SW 1271 (cell line): ENCODE measurements at places on chromosomes 2 and 18.
A peak's percentile ranks its signal among the peaks of the same experiment; 100 is the strongest.

DNA sequence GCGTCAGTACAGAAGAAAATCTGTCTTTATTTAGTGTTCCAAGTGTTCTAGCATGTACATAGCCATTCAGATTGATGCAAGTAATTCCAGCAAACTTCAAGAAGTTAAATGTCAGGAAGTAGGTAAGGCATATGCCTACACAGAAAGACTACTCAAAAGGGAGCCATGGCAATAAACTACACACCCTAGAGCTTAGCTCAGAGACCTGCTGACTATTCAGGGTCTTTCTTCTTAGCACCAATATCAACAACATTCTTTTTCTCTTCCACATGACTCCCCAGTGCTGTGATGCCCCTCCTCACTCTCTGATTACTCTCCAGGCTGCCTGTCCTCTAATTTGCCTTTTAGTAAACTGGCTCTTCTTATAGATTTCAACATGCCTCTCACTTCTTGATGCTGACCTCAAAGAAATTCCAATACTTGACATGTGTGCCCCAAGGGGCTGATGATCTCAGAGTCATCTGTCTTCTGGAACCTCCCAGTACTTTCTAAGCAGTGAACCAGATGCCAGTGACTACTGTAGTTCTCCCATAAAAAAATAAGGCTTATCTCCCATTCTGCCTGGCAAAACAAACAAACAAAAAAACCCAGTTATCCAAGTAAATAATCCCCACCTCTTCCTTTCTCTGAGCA is 909.2 kb upstream of the FANCL start:
- no peak for DNase-seq

DNA sequence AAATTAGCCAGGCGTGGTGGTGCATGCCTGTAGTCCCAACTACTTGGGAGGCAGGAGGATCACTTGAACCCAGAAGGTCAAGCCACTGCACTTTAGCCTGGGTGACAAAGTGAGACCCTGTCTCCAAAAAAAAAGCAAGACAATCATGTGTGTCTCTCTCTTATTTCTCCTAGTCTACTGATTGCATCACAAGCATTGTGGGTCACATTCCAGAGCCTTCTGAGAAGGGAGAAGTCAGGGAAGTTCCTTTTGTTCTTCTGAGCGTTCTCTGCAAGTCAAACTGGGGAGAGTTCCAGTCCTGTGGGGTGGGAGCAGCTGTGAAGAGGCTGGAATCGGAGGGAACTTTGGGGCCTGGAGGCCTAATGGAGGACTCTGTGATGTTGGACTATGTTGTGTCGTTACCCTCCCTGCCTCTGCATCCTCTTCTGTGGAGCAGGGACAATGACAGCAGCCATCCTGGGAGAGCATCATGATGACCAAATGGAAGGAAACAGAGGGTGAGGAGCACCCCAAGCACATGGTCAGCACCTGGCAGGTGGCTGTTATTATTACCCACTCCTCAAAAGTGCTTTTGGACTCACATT is 115.4 kb downstream of the MRO start:
- no peak for DNase-seq

- peak; percentile 7 for DNase-seq
Measured at GRCh38 chr18:51890762-51891161, 449.2 kb upstream of the DCC start.

DNA sequence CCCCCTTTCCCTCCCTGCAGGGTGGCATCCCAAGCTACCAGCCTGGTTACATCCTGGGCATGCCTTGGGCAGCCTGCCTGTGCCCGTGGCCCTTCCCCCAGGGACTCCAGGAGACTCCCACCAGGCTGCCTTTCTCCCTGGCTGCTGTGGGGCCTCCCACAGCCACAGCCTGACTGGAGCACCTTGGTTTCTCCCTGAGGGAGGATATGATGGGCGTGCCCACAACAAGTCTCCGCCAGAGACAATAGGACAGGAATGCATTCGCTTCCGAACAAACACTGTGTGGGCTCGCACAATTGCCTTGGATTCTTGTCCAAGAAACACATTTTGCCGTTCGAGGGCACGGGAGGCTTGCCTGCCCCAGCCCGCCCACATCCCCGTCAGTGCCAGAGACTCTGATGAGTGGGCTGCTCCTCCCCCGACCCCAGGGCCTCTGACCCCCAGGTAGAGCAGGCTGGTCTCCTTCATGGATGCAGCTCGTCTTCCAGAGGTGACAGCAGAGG is 102.1 kb downstream of the SMAD7 start:
- DNase-seq: no peak

DNA sequence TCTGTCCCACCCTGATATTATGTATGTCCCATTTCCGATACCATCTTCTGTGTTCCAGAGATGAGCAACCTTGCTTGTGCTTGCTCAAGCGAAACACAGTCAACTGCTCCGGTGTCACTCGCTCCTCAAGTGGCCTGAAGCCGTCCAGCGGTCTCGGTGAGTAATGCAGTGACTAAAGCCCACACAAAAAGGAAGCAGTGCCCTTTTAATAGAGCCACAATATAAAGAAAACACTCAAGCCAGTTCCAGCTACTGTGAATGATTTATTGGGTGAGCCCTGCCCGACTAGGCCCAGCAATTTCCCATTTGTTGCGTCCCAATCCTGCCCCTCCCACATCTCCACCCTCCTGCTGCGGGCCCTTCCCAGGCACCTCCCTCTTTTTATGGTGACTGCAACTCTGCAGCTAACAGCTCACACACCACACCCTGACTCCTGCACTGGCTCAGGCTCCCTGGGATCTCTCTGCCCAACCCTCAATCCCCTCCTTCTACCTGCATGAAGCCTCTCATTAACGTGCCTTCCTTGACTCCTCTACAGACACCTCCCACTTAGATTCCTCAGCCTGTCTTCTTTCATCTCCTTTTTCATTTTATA is 44.2 kb upstream of the DSC1 start:
- no peak for DNase-seq

GRCh38 chr18:79396431-79397246 is 909 bp downstream of the NFATC1 start:
- peak; percentile 12 for DNase-seq

- no peak for DNase-seq
Measured at GRCh38 chr2:3585261-3586109, 9.4 kb upstream of the COLEC11 start.

DNA sequence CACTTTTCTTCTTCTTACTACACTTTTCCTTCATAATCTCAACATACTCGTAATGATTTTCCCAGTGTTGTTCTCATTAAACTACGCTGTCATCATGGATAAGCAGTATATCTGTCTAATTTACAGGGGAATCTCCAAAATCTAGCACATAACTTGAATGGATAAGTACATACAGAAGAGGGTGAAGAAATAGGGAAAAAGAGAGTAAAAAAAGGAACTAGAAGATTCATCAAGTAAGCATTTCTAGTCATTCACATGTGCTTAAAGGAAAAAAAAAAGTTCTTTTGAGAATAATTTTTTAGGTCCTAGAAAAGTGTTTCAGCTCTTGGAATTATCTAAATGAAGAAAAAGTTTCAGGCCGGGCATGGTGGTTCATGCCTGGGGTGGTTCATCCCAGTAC is 51.6 kb downstream of the SRBD1 start:
- no peak for DNase-seq

DNA sequence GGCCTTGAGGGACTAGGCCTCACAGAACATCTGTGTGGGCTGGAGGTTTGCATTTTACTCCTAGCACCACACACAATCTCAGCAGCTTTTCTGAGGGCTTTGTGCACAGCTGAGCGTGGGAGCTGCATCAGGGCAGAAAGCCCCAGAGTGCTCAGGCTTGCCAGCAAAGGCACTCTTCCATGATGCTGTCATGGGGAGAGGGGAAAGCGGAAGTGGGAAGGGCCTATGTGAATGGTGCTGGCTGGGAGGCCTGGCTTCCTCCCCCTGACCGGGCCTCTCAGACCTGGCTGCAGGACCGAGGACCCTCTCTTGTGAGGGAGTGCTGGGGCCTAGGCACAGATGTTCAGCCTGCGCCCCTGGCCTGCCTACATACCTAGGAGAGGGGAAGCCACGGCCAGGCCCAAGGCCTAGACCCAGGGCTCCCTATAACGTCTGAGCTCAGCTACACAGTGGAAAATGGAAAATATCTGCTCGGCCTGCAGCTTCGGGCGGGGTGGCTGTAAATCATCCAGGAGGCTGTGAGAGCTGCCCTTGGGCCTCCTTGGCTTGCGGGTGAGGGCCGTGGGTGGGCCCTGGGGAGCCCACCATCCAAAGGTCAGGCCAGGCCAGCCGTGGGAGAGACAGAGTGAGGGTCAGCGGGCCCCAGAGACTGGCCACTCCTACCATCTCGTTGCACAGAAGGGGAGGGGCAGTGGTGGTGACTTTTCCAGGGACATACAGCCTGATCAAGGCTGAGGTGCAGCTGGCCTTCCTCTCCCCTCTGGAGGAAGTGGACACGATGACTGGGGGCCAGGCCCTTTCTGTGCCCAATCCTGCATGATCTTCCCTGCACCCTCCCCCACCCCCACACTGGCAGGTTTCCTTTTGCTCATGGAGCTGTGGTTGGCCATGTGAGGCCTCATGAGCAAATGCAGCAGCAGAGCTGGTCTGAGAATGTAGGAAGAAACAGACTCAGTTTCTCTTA is 22.8 kb downstream of the GLI2 start:
- no peak for DNase-seq

DNA sequence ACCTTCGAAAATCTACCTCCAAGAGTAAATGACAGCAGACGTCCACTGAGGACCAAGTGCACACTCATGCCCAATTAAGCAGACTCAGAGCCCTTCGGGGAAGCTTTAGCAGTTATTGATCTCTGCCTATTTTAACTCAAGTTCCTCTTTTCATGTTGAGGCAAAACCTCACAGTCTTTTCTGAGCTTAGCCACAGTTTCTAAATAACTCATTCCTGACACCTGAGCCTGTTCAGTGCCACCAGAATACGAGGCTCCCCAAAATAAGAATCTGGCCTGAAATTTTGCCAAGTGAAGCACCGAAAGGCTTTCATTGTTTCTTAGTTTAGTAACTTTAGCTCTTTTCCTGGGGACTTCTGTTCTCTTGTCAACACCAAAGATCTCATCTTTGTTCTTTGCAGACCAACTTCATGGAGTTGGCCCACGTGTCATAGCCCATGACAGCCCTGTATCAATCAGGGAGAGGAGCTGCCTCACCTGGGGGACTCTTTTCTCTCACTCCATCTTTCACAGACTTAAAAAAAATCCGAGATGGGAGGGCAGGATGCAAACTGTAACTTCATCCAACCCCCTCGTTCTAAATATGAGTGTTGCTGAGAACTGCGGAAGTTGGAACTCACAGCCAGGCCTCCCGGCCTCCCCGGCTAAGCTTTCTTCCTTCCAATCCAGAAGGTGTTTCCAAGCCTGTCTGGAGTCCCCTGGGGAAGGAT is 22.2 kb downstream of the INPP5D start:
- no peak for DNase-seq

DNA sequence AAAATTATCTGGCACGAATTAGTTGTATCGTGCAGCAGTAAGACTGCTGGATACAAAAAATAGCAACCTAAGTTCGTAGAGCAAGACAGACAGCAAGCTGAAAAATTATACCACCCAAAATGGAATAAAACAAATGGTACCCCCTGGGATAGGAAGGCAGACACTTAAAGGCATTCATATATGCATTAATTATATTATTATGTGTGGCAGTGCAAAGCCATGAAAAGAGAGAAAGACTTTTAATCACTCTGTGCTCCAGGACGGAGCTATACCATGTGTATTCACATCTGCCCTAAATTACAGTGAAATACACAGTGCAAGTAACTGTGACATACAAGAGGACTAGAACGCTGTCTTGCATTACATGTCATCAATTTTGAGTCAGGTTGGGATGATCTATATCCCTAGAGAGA is 235.9 kb downstream of the GULP1 start:
- DNase-seq: no peak

DNA sequence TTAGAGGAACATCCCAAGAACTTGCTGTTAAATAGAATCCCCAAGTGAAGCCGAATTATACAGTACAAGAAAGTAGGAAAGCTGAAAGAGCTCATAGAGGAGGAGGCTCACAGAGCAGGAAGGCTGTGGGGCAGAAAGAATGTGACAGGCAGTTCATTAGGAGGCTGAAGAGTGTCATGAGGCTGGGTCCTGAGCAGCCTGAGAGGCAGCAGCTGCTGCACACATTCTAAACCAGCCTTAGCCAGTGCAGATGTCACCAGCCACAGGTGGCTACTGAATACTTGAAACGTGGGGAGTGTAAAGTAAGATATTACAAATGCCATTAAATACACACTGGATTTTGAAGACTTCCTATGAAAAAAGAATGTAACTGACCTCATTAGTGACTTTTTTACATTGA is 490.2 kb upstream of the KLHL29 start:
- no peak for DNase-seq

GRCh38 chr18:26227051-26227670 is 916 bp downstream of the TAF4B start:
- DNase-seq: no peak

- no peak for DNase-seq
Measured at GRCh38 chr18:29439398-29439797, 1262.5 kb upstream of the CDH2 start.

GRCh38 chr2:190432567-190433231 is 24.5 kb downstream of the MFSD6 start:
- DNase-seq: no peak

GRCh38 chr2:64792995-64793639 is 139.4 kb upstream of the SERTAD2 start:
- no peak for DNase-seq

DNA sequence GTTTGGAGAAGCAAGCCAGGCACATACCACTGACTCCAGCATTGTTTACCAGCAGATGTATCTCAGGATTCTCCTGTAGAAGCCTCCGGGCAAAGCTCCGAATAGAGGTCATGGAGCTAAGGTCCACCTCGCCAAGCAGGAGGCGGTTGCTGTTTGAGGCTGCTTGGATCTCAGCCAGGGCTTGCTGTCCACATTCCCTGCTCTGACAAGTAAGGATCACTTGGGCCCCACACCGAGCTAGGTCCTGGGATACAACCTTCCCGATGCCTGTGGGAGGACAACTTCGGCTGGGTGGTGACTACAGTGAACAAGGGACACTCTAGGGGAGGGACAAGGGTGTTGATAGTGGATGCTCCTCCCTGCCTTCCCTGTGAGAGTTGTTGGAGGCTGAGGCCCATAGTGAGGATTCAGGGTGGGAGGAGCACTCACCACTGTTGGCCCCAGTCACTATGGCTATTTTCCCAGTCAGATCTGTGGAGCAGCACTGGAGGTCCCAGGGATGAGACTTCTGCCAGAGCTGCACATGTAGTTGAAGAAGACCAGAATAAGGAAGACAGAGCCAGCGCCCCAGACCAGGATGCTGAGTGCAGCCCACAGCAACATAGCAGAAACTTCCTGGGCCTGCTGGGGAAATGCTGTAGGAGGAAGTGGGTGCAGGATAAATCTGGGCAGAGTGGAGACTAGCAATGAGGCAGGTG is 8.3 kb downstream of the C2orf81 start:
- no peak for DNase-seq

- DNase-seq: peak; percentile 27
Measured at GRCh38 chr18:2104620-2105462, 466.5 kb downstream of the METTL4 start.

GRCh38 chr18:5103286-5103685 is 93.8 kb downstream of the AKAIN1 start:
- DNase-seq: no peak

GRCh38 chr2:72917138-72917876 is at the start of gene EMX1:
TSS of gene EMX1 (plus strand) at chr2:72917519. CDS start at chr2:72917853, 334 bp downstream.
- peak; percentile 39 for DNase-seq

- DNase-seq: no peak
Measured at GRCh38 chr2:108922141-108922915, 66.7 kb downstream of the EDAR start.

- peak; percentile 16 for DNase-seq
Measured at GRCh38 chr18:51135364-51135763, 62.1 kb downstream of the MEX3C start.
